Activated naive CD8-positive, alpha-beta T cell treated with anti-CD3 and anti-CD28 coated beads for 36 hours (primary cell): ENCODE measurements at places on chromosomes 6 and 20. TPM values are rescaled to one million over a fixed set of nuclear protein-coding genes. Genes with fewer than 3 reads are reported as not detected.

Gene EFCAB8
- total RNA-seq = 0.56 TPM

Gene MRAP2
- total RNA-seq = not detected

DNA sequence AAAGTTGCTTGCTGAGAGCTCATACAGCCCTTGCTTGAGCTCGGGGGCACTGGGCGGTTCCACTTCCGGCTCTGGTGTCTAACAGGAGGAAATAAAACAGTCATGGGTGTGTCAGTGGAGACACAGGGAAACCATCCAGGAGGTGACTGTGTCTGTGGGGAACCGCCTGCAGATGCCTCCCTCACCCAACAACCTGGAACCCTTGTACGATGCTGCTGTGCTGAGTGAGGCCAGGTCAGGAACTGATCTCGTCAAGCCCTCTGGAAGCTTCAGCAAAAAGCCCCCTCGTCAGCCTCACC is 15.5 kb downstream of the TXNDC5 start:
- no peak overlapping the region for H3K27ac ChIP-seq
- peaks cover 53% of the 10 kb centered on the region for H3K36me3 ChIP-seq
- H3K27me3 ChIP-seq = no peaks in the 10 kb centered on the region
- no peak for DNase-seq
- no peaks in the 10 kb centered on the region for H3K4me1 ChIP-seq

- DNase-seq = no peak
- H3K27ac ChIP-seq = no peak overlapping the region
- peaks cover 6% of the 10 kb centered on the region for H3K4me1 ChIP-seq
- H3K27me3 ChIP-seq = no peaks in the 10 kb centered on the region
These were observed 15.7 kb upstream of the DNAAF9 start for GRCh38 chr20:3423126-3423525.

DNA sequence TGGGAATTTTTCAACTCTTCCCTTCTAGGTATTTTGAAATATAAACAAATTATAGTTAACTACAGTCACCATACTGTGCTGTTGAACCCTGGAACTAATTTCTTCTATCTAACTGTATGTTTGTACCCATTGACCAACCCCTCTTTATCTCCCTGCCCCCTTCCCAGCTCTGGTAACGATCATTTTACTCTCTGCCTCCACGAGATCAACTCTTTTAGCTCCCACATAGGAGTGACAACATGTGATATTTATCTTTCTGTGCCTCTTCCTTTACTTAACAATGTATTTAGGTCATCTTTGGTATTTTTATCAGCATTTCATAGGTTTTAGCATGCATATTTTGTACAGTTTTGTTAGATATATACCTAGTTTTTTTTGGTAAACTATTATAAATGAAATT is 45.9 kb downstream of the ASXL1 start:
- peaks cover 50% of the 10 kb centered on the region for H3K4me1 ChIP-seq
- H3K4me3 ChIP-seq = no peak overlapping the region
- H3K27me3 ChIP-seq = no peaks in the 10 kb centered on the region
- H3K36me3 ChIP-seq = peaks cover 49% of the 10 kb centered on the region
- no peak for DNase-seq

GRCh38 chr6:14337152-14337551 is 219.6 kb downstream of the CD83 start:
- H3K4me3 ChIP-seq = no peak overlapping the region
- no peak overlapping the region for H3K27ac ChIP-seq
- H3K36me3 ChIP-seq = no peaks in the 10 kb centered on the region
- no peaks in the 10 kb centered on the region for H3K4me1 ChIP-seq
- DNase-seq = no peak
- H3K27me3 ChIP-seq = no peaks in the 10 kb centered on the region

- peaks cover 1% of the 10 kb centered on the region for H3K36me3 ChIP-seq
- no peak overlapping the region for H3K4me3 ChIP-seq
- no peak for DNase-seq
- no peaks in the 10 kb centered on the region for H3K27me3 ChIP-seq
- H3K4me1 ChIP-seq = peaks cover 20% of the 10 kb centered on the region
These were observed 38.4 kb upstream of the ZNF217 start for GRCh38 chr20:53631909-53632662.

GRCh38 chr6:118770112-118770788 is 118.9 kb upstream of the CEP85L start:
- no peak overlapping the region for H3K27ac ChIP-seq
- DNase-seq = no peak
- peaks cover 29% of the 10 kb centered on the region for H3K4me1 ChIP-seq
- H3K4me3 ChIP-seq = no peak overlapping the region
- peaks cover 3% of the 10 kb centered on the region for H3K36me3 ChIP-seq

GRCh38 chr20:6140947-6141346 is 18.1 kb upstream of the FERMT1 start:
- H3K4me3 ChIP-seq = no peak overlapping the region
- H3K27ac ChIP-seq = no peak overlapping the region
- no peaks in the 10 kb centered on the region for H3K36me3 ChIP-seq
- peaks cover 27% of the 10 kb centered on the region for H3K27me3 ChIP-seq
- peak; percentile 14 for DNase-seq

- H3K27ac ChIP-seq = no peak overlapping the region
- H3K4me3 ChIP-seq = no peak overlapping the region
- no peaks in the 10 kb centered on the region for H3K4me1 ChIP-seq
These were observed 26.7 kb upstream of the TTPAL start for GRCh38 chr20:44448753-44449546.

DNA sequence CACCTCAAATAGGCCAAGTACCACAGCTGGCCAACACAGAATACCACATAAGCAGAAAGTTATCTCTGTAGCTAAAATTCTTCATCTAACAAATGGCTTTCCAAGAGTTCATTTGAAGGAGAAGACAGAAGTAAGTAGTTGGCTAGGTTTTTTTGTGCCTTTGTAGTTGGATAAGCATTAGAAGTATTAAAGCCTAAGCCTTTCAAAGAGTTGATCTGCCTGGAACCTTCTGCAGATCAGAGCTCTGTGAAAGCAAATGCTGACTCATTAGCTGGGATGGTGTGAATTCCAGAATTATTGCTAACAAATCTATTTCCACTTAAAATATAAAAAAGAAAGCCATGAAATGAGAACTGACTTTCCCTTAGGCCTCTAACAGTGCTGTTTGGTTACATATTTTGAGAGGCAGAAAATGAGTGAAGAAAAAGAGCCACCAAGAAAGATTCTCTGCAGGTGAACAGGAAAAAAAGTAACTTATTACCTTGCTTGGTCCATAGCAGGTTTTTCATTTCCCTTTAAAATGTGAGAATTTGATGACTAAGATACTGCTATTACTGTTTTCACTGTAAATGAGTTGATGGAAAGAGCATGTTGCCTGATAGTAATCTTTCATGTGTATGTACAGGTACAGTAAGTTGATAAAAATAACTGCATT is 763.2 kb upstream of the FLRT3 start:
- no peaks in the 10 kb centered on the region for H3K27me3 ChIP-seq
- H3K4me1 ChIP-seq = no peaks in the 10 kb centered on the region
- no peak overlapping the region for H3K4me3 ChIP-seq
- H3K36me3 ChIP-seq = no peaks in the 10 kb centered on the region
- no peak overlapping the region for H3K27ac ChIP-seq
- no peak for DNase-seq

DNA sequence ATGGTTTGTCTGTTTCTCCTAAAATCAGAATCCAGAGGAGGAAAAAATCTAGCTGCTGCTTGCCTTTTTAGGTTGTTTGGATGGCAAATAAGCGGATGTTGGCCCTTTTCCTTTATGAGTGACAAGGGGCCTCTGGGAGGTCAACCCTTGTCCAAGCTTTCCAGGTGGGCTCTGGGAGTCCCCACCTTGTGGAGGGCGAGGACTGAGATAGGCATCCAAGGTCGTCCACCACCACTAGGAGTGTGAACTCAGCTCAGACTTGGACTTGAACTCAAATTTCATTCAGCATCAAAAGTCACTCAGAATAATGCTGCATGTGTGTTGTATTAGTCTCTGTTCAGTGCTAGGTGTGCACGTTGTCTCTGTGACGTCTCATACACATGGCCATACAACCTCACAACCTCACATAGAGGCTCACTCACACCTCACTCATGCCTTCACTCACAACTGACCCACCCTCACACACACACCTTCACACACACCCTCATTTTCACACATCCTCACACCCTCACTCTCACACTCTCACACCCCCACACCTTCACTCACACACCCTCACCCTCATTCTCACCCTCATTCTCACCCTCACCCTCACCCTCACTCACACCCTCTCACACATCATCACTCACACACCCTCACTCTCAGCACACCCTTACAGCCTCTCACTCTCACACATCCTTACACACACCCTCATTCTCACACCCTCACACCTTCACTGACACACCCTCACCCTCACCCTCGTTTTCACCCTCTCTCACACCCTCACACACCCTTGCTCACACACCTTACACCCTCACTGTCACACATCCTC is 18.0 kb downstream of the DYNLT1 start:
- H3K27me3 ChIP-seq = no peaks in the 10 kb centered on the region
- peaks cover 23% of the 10 kb centered on the region for H3K4me1 ChIP-seq
- no peak overlapping the region for H3K4me3 ChIP-seq
- no peak overlapping the region for H3K27ac ChIP-seq
- no peak for DNase-seq
- peaks cover 23% of the 10 kb centered on the region for H3K36me3 ChIP-seq

DNA sequence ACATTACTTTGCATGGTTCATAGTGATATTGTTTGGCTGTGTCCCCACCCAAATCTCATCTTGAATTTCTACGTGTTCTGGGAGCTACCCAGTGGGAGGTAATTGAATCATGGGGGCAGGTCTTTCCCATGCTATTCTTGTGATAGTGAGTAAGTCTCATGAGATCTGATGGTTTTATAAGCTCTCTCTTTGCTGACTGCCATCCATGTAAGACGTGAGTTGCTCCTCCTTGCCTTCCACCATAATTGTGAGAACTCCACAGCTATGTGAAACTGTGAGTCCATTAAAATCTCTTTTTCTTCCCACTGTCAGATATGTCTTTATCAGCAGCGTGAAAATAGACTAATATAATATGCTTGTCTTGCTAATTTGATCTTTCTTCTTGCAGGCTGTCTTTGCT is 200.4 kb upstream of the NOX3 start:
- no peak overlapping the region for H3K4me3 ChIP-seq
- no peak for DNase-seq
- H3K36me3 ChIP-seq = no peaks in the 10 kb centered on the region
- H3K27ac ChIP-seq = no peak overlapping the region
- peaks cover 9% of the 10 kb centered on the region for H3K27me3 ChIP-seq

- no peaks in the 10 kb centered on the region for H3K27me3 ChIP-seq
- peaks cover 6% of the 10 kb centered on the region for H3K4me1 ChIP-seq
- H3K27ac ChIP-seq = no peak overlapping the region
- H3K4me3 ChIP-seq = no peak overlapping the region
- no peaks in the 10 kb centered on the region for H3K36me3 ChIP-seq
These were observed 16.6 kb downstream of the DDO start for GRCh38 chr6:110398778-110399177.

GRCh38 chr6:467671-468082 is 76.1 kb downstream of the IRF4 start:
- no peak overlapping the region for H3K4me3 ChIP-seq
- H3K27ac ChIP-seq = no peak overlapping the region
- H3K36me3 ChIP-seq = no peaks in the 10 kb centered on the region
- peaks cover 16% of the 10 kb centered on the region for H3K4me1 ChIP-seq
- H3K27me3 ChIP-seq = no peaks in the 10 kb centered on the region

DNA sequence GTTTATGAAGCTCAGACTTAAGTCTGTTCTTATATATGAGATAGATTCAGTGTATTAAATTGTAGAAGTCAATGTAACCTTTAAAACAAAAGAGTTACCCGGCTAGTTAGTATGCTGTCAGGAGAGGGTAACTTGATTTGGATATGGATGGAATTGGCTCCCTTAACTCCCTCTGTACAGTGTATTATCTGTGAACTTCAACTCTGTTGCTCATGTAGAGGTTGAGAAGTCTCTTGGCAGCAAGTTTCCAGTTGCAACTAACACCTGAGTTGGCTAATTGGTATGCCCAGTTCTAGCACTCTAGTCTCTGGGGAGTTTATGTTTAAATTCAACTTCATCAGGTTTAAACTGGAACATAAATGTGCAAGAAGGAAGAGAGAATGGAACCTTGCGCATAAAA is 111.0 kb downstream of the NCOA3 start:
- no peak overlapping the region for H3K4me3 ChIP-seq
- peaks cover 70% of the 10 kb centered on the region for H3K4me1 ChIP-seq
- peaks cover 62% of the 10 kb centered on the region for H3K36me3 ChIP-seq
- peak overlapping the region; percentile 91 for H3K27ac ChIP-seq
- H3K27me3 ChIP-seq = no peaks in the 10 kb centered on the region

DNA sequence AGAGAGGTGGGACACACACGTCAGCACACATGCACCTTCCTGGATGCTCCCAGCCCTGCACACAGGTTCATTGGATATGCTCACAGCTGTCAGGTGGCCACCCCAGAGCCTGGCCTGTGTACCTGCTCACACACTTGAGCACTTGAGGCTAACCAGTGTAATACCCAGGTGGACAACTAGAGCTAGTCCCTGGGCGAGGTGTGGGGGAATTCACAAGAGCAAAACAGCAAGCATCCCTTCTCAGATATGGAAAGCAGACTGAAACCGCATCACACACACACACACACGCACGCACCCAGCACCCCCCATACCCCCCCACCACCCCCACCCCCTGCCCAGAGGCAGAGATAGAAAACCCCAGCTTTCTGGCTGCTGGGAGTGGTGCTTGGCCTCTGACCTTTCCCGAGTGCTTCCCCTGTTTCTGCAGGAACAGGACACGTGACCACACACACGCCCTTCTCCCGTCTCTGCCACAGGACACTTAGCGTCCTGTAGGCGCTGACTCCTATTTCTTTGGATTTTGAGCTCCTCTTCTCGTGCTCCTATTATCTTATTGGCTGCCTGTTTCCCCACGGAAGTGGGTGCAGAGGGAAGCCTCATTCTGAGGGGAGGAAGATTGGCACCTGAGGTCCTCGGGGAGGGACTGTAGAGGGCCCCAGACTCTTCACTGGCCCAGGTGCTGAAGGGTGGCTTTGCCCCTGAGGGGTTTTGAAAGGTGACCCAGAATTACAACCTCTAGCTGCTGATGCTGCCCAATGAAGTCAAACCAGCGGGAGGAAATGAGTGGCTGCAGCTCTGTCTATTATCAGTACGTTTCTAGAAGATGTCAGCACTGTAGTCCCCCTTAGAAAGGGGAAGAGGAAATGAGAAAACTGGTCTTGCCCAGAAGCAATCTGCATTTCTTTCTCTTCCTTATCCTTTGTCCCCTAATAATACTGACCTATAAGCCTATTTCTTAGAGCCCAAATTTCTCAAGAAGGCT is 65.8 kb downstream of the SYTL3 start:
- no peaks in the 10 kb centered on the region for H3K27me3 ChIP-seq
- H3K4me3 ChIP-seq = no peak overlapping the region
- DNase-seq = no peak
- peak overlapping the region; percentile 23 for H3K27ac ChIP-seq
- H3K36me3 ChIP-seq = peaks cover 69% of the 10 kb centered on the region
- peaks cover 44% of the 10 kb centered on the region for H3K4me1 ChIP-seq

DNA sequence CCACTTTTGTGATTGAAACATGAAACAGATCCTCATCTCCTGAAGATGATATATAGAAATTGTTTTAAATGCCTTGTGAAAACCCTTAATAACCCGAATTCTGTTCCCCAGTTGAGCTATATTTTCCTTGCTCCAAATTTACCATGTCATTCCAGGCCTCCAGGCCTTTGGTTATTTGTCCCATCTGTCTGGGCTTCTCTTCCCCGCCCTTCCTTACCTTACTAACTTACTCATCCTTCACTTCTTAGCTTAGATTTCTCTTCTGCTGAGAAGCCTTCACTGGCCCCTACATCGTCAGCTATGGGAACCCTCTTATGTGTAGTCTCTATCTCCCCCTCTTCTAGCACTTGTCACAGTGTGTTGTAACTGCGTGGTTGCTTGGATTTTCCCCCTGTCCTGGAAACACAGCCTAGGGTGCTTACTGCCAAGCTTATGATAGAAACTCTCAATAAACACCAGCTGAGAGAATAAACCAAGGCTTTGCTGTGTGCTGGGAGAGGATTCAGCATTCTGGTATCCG is 68.6 kb downstream of the SGK1 start:
- peak overlapping the region; percentile 99 for H3K27ac ChIP-seq
- H3K27me3 ChIP-seq = no peaks in the 10 kb centered on the region
- peaks cover 19% of the 10 kb centered on the region for H3K36me3 ChIP-seq
- no peak for DNase-seq
- peaks cover 65% of the 10 kb centered on the region for H3K4me1 ChIP-seq
